ENCODE measurements at places on chromosomes 5 and 9. TPM values are rescaled to one million over a fixed set of nuclear protein-coding genes. Genes with fewer than 3 reads are reported as not detected.

GRCh38 chr9:115673599-115673998, 480.0 kb upstream of the PAPPA start:
- H3K27ac ChIP-seq: no peak overlapping the region
- H3K27me3 ChIP-seq: no peaks in the 10 kb centered on the region
- no peak for DNase-seq
- no peaks in the 10 kb centered on the region for H3K4me1 ChIP-seq
- H3K36me3 ChIP-seq: no peaks in the 10 kb centered on the region

- H3K27ac ChIP-seq: no peak overlapping the region
- no peaks in the 10 kb centered on the region for H3K27me3 ChIP-seq
- no peak overlapping the region for H3K4me3 ChIP-seq
- DNase-seq: no peak
- no peaks in the 10 kb centered on the region for H3K4me1 ChIP-seq
These were observed 213.6 kb upstream of the FTMT start for GRCh38 chr5:121638126-121638525.

GRCh38 chr5:129664336-129664937, 83.5 kb upstream of the MINAR2 start:
- no peaks in the 10 kb centered on the region for H3K4me1 ChIP-seq
- H3K4me3 ChIP-seq: no peak overlapping the region
- DNase-seq: no peak
- H3K27me3 ChIP-seq: no peaks in the 10 kb centered on the region

Gene SHOC1
- not detected for total RNA-seq

Gene FCN2
- not detected for total RNA-seq
